ENCODE measurements at places on chromosomes 7 and 10.

DNA sequence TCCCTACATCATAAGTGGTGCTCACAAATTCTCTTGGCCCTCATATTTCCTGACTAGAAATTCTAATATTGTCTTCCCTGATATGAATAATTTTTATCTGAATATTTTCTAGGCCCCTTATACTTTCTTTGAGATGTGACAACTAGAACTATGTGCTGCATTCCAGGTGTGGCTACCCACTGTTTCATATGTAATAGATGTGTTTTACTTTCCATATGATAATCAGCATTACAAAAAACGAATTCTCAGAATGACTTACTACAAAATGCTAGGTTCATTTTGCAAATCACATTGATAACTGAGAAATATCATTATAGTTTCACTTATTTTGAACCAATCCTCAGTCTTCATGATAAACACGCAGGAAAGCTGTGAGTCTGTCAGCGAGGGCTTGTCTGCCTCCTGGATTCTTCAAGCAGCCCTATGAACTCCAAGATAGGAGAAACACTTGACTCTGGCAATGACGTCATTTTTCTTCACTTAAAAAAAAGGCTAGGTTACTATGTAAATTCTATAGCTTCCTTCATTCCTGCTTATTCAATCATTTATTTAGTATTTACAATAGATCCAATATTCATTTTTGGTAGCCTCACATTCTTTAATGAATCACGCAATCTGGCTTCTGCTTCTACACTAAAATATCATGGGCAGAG lies 4.6 kb downstream of the WEE2 start:
- DNase-seq, result no peak

DNA sequence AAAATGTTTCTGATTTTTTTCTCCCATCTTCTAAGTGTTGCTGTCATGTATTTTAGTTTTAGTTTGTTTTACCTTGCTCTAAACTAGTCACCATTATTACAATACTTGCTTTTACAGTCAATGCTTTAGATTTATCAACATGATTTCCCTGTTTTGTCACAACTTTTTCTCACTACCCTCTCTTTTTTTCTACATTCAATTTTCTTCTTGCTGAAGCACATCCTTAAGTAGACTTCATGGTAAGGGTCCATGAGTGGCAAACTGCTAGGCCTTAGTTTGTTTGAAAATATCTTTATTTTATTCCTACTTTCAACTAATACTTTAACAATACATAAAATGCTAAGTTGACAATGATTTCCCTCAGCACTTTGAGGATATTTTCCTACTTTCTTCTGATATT lies 173.5 kb downstream of the DNAJC1 start:
- DNase-seq, result no peak

DNA sequence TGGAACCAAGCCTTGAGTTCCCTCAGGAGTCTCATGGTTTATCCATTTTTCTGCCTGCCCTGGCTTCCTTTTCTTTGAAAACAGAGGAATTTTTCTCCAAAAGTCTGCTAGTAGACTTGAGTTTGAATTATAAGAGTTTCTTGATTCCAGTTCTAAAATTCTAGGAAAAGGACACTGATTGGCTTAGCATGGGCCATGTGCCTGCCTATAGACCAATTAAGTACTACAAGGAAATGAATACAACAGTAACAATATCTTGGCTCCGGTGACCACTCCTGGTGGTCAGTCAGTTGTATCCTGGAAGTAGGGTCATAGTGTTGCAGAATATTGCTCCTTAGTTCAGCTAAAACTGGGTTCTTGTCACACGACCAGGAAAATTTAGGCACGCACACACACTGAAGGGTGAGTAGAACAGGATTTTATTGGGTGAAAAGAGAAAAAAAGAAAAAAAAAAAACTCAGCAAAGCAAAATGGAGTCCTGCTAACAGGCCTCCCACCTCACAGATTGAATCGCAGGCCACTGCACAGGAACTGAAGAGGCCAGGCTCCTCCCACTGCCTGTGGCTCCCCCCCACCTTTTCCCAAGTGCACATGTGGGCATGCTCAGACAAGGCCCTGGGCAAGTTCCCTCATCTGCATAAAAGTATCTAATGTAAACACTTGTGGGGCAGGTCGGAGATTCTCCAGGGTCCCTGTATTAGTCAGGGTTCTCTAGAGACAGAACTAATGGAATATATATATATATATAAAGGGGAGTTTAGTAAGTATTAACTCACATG lies 155.1 kb downstream of the LYZL1 start:
- no peak for DNase-seq

GRCh38 chr7:18177815-18178660 lies 150.4 kb upstream of the PRPS1L1 start:
- no peak for DNase-seq

- DNase-seq, result no peak
Observed at GRCh38 chr10:29389935-29390334, 101.1 kb downstream of the LYZL1 start.

GRCh38 chr10:95229724-95230627 lies 35.9 kb downstream of the ACSM6 start:
- DNase-seq, result no peak

GRCh38 chr7:134948736-134949135 lies 37.6 kb upstream of the AGBL3 start:
- DNase-seq, result no peak

- no peak for DNase-seq
Observed at GRCh38 chr10:130411496-130412085, 275.4 kb downstream of the GLRX3 start.

Measured in ascending aorta (tissue), 2 donors.